ENCODE measurements at places on chromosomes 16 and 17.

GRCh38 chr17:39838057-39838456 is 26.1 kb downstream of the IKZF3 start:
- no peak for DNase-seq

DNA sequence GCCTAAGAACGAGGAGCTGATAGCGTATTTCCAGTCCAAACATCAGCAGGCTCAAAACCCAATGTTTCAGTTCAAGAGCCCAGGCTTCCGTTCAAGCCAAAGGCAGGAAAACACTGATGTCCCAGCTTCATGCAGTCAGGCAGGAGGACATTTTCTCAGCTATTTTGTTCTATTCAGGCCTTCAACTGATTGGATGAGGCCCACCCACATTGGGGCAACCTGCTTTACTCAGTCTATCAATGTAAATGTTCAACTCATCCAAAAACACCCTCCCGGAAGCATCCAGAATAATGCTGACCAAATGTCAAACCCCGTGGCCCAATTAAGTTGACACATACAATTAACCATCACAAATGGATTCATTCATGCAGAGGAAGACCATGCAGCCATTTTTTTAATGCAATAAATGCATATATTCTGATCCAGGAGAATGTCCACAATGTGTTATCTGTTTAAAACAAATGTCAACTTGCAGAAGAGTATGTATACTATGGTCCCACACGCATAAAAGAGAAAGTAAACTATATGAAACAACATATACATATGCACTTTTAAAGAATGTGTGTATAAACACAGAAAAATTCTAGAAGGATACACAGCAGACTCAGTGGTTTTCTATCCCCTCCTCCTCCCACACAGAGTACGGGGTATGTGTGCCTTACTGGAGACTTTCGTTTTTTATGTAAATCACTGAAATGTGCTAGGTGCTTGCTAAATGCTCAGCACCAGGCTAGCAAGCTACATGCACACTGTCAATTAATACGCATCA is 28.8 kb upstream of the DYNLRB2 start:
- no peak for DNase-seq

DNA sequence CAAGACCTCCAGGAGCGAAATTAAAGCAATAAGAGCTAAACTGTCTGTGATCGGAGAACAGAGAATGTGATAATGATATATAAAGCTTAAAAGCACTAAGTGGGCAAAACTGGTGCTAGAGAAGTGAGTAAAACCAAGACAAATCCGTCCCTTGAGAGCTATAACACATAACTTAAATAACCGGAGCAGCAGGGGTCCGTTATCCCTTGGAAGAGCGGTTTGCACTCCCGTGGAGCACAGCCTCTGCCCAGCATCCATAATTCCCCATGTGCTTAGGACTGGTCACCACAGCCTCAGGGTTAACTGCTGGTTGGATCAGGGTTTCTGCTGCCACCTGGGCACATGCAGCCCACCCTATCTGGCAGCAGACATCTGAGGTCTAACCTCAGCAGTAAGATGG is 489.0 kb downstream of the NPIPA7 start:
- DNase-seq, result no peak

DNA sequence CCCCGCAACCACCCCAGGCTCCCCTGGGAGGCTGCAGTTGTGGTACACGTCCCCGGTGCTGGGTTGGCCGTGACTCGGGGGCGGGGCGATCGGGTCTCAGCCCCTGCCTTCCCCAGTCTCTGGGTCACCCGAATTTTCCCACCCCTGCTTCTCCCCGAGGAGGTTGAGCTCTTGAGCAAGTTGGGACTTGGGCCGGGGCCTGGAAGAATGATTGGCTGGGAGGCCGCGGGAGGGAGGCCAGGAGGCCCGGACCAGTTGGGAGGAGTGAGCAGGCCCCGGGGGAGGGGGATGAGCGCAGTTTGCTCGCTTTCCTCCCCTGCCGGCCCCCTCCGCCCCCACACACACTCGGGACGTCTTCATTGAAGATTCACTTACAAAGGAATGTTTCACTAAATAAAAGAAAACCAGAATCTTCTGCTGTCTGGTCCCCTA is 4.5 kb upstream of the HEXIM1 start:
- no peak for DNase-seq

DNA sequence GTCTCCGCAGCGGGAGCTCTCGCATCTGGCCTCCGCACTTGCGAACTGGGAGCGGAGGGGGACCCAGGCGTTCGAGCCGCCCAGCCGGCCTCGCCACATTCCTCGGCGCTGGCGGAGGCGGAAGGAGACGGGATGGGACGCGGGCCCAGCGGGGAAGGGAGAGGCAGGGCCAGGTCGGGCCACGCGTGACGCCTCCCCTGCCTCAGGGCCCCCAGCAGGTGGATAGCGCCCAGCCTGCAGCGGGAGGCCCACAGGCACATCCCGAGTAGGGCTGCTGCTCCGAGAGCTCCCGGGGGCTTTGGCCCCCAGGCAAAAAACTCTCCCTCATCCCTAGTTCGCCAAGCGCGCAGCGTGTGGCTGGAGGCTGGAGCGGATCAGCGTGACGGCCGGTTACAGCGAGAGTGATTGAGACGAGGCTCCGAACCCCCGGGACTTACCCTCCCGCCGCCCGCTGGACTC is 800 bp downstream of the PLEKHH3 start:
- DNase-seq, result peak; percentile 86

DNA sequence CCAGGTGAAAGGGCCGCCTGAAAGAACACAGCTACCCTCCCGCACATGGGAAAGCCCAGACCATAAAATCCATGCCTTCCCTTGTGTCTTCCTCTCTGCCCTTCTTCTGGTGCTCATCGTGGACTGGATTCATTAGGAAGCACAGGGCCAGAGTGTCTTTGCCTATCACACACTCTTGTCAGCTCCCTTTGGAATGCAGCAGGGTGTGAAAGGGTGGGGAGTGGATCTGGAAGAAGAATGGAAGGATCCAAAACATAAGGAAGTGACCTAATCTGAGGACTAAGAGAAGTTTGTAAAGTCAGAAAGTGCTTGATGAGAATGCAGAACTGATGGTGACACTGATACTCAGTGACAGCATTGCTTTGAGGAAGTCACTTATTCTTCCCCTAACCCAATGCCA is 1147.3 kb upstream of the GOT2 start:
- DNase-seq, result no peak

- DNase-seq, result no peak
These were observed 53.2 kb upstream of the ZNF750 start for GRCh38 chr17:82892899-82893565.

DNA sequence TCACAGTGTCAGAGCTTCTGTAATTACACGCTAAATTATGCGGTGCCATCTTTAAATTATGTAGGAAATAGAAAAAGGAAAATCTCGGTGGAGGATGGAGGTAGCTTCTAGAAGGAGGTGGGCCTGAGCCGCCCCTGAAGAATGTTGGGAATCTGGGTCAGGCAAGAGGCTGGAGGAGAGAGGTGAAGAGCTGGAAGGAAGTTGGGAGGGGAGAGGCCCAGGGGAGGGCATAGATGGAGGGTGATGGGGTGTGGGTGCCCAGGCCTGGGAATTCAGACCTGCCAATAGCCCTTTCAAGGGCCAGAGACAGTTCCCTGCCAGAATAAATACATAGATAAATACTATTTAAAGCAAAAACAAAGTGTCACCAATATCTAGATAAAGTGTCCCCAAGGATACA is 415.0 kb upstream of the HSBP1 start:
- no peak for DNase-seq

GRCh38 chr16:72312828-72313227 is 140.9 kb upstream of the PMFBP1 start:
- DNase-seq, result no peak

DNA sequence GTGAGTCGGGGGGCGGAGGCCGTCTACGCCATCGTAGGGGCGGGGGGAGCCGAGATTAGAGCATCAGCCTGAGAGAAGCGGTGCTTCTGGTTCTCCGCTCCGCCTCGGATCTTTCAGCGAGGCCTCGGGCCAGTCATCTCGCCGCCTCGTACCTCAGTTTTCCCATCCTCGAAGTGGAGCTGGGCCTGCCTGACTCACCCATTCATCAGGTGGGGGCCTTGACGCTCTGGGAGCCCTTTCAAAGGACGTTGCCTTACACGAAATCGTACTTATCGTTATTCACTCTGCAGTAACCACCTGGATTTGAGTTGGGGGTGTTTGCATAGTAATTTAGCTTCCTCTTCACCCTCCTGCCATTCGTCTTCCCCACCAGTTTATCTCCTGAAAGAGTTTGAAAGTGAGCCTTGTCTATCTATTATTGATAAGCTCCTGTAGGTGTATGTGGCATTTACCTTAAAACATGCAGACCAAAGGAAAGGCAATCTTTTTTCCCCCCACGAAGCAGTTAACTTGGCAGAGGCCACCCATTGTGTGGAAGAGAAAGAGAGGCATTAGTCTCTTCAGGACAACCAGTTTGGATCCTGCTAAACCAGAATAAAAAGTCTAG is 674 bp downstream of the TAF15 start:
- DNase-seq, result peak; percentile 68

GRCh38 chr17:17236295-17237025 is 508 bp downstream of the FLCN start:
- peak; percentile 60 for DNase-seq

- no peak for DNase-seq
These were observed 29.4 kb downstream of the CCR7 start for GRCh38 chr17:40535924-40536294.

- no peak for DNase-seq
These were observed 125.4 kb upstream of the CA10 start for GRCh38 chr17:52283872-52284271.

- DNase-seq, result peak; percentile 60
These were observed 898 bp downstream of the SNAI3 start for GRCh38 chr16:88685156-88686061.

GRCh38 chr17:28925912-28926365 is 23.1 kb upstream of the DHRS13 start:
- no peak for DNase-seq

DNA sequence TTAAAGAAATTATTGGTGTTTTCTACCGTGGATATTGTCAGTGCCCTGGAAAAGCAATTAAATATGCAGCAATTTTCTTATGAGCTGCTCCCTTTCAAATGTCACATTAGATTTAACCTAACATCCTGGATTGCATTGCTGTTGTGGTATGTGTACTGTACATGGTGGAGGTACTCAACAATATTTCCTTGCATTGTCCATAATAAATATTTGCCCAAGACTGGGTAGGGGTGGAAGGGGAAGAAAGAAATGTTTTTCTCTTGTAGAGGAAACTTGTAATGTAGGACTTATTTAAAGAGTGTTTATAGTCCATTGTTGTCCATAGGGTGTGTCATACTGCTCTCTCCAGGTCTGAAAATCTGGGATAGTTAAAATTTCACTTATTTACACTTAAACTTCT is 346.2 kb upstream of the TBX2 start:
- no peak for DNase-seq

DNA sequence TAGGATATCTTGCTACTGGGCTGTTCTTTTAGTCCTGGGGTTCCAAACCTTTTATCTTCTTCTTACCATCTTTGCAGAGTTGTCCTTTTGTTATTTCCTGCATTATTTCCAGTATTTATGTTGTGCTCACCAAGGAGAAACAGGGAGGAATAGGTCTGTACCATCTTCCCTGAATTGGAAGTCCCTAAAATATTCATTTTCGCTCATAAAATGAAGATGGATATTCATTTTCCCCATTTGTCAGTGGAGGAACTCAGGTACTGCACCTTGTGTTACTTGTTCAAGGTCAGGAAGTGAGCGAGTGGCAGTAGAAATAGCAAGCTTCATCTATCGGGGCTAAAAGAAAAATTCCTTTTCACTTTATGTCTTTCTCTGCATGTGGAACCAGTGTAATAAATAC is 989.7 kb downstream of the CDH11 start:
- peak; percentile 13 for DNase-seq

DNA sequence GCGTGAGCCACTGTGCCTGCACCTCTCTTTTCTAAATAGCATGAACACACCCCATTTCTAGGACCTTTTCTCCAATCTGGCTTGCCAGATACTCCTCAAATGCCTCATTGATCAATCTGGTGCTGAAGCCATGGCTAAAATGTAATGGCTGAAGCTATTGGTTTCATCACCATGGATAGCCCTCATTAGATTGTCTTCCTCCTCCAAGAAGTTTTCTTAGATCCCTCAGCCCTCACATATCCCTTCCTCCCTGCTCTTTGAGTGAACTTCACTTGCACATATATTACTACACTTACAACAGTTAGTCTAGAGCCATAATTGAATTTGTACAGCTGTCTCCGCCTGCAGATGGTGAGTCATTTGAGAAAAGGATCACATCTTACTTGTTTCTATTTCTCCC is 77.9 kb upstream of the TOX3 start:
- peak; percentile 12 for DNase-seq

GRCh38 chr17:77692571-77693161 is 265.8 kb upstream of the TNRC6C start:
- DNase-seq, result no peak

DNA sequence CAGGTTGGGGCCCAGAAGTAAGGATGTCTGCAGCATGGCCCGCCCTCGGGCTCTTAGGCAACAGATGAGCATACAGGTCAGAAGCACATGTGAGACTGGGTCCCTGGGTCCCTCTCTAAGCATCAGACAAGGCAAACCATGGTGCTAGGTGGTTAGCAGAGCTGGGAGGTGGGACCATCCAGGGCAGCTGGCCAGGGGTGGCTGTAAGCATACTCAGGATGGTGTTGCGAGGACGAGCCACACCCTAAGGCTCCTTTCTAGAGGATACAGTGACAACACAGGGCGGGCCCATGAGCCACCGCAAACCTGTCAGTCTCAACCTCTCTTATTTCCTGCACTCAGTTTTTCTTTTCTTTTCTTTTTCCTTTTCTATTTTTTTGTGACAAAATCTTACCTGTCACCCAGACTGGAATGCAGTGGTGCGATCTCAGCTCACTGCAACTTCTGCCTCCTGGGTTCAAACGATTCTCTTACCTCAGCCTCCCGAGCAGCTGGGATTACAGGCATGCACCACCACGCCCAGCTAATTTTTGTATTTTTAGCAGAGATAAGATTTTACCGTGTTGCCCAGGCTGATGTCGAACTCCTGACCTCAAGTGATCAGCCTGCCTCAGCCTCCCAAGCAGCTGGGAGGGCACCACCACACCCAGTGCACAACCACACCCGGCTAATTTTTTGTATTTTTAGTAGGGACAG is 3.6 kb downstream of the FA2H start:
- no peak for DNase-seq

DNA sequence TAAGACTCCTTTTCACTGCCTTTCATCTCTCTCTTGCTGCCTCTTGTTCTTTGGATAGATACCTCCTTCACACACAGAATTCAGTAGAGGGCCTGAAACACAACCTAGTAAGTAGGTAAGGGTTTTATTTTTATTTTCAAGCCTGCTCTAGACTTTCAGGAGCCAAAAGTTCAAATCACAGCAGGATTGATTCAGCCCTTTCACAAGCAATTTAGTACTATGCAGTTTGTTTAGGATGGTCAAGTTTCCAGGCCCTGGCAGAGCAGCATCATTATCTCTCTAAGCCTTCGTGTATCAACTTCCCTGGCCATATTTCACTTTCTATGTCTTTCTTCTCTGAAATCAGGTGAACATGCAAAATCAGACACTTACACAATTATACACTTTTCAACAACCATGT is 148.8 kb upstream of the CORO6 start:
- no peak for DNase-seq

- DNase-seq, result no peak
These were observed 30.1 kb downstream of the HOXB1 start for GRCh38 chr17:48500435-48501426.

Measured in DMS53 (cell line).